ENCODE measurements at places on chromosomes 11 and 22. TPM values are rescaled to one million over a fixed set of nuclear protein-coding genes. Genes with fewer than 3 reads are reported as not detected.

The PRSS23 gene
- 252 TPM for total RNA-seq

The NCF4 gene
- not detected for total RNA-seq

The DLG2 gene
- 0.85 TPM for total RNA-seq

The MAPK11 gene
- 5.1 TPM for total RNA-seq

The TEX54 gene
- not detected for total RNA-seq

The PPM1F gene
- 21.0 TPM for total RNA-seq

The FIBIN gene
- 51.4 TPM for total RNA-seq

The GANAB gene
- total RNA-seq, result 249 TPM

The FAM180B gene
- 0.09 TPM for total RNA-seq

The KIRREL3 gene
- 1.5 TPM for total RNA-seq

The RFPL2 gene
- not detected for total RNA-seq

The TMPRSS5 gene
- 0.14 TPM for total RNA-seq

The KCNQ1OT1 gene
- total RNA-seq, result 4.9 TPM

The ZNF214 gene
- 6.7 TPM for total RNA-seq

The MUC6 gene
- not detected for total RNA-seq

The MS4A10 gene
- total RNA-seq, result not detected

The FOXRED2 gene
- 3.0 TPM for total RNA-seq

The PGA5 gene
- not detected for total RNA-seq

The KDM4E gene
- not detected for total RNA-seq

The OR51B2 gene
- 0.18 TPM for total RNA-seq

The TMEM134 gene
- 18.2 TPM for total RNA-seq

The KRTAP5-1 gene
- total RNA-seq, result not detected

The SLC22A8 gene
- total RNA-seq, result not detected

The BEST1 gene
- 7.3 TPM for total RNA-seq

The RIBC2 gene
- total RNA-seq, result not detected

The SLC1A2 gene
- total RNA-seq, result 6.5 TPM

The ZNF70 gene
- 2.6 TPM for total RNA-seq

The IGF2 gene
- total RNA-seq, result 1.8 TPM

The CFAP68 gene
- 9.6 TPM for total RNA-seq

The NUP50 gene
- 34.3 TPM for total RNA-seq

The GAL3ST1 gene
- total RNA-seq, result 0.18 TPM

The CHRDL2 gene
- 0.14 TPM for total RNA-seq

The SYT7 gene
- total RNA-seq, result 0.74 TPM

The VPREB1 gene
- total RNA-seq, result not detected

The GVQW3 gene
- 1.5 TPM for total RNA-seq

The B3GAT1 gene
- total RNA-seq, result 0.09 TPM

The MICALL1 gene
- total RNA-seq, result 11.5 TPM

The BARX2 gene
- not detected for total RNA-seq

The GUCY1A2 gene
- 0.28 TPM for total RNA-seq

The SLC5A1 gene
- total RNA-seq, result not detected

The HOATZ gene
- total RNA-seq, result not detected

The MS4A15 gene
- not detected for total RNA-seq

The KBTBD4 gene
- 20.3 TPM for total RNA-seq

The POU2AF1 gene
- not detected for total RNA-seq

The MIEF1 gene
- total RNA-seq, result 12.7 TPM

The EPS8L2 gene
- 33.9 TPM for total RNA-seq

The CCDC188 gene
- 1.3 TPM for total RNA-seq

The KDM4D gene
- total RNA-seq, result 0.43 TPM

The CUL5 gene
- 35.4 TPM for total RNA-seq

The PGAP2 gene
- total RNA-seq, result 9.0 TPM

The MS4A7 gene
- total RNA-seq, result not detected

The KRTAP5-10 gene
- not detected for total RNA-seq

The APOA4 gene
- total RNA-seq, result not detected

The LRRC74B gene
- not detected for total RNA-seq

The RGL4 gene
- total RNA-seq, result not detected

The APOL3 gene
- 14.0 TPM for total RNA-seq

The ZP1 gene
- total RNA-seq, result 0.55 TPM
